ENCODE measurements at places on chromosomes 6 and 20. TPM values are rescaled to one million over a fixed set of nuclear protein-coding genes. Genes with fewer than 3 reads are reported as not detected.

TAGAP gene
- total RNA-seq = 140 TPM

TP53TG5 gene
- not detected for total RNA-seq

TTK gene
- total RNA-seq = 19.4 TPM

LTA gene
- total RNA-seq = 854 TPM

ARG1 gene
- total RNA-seq = not detected

LTB gene
- 206 TPM for total RNA-seq

TCP11 gene
- total RNA-seq = not detected

C20orf202 gene
- not detected for total RNA-seq

BCAS1 gene
- total RNA-seq = 0.15 TPM

SALL4 gene
- not detected for total RNA-seq

SLC22A2 gene
- not detected for total RNA-seq

HCRTR2 gene
- not detected for total RNA-seq

DNA sequence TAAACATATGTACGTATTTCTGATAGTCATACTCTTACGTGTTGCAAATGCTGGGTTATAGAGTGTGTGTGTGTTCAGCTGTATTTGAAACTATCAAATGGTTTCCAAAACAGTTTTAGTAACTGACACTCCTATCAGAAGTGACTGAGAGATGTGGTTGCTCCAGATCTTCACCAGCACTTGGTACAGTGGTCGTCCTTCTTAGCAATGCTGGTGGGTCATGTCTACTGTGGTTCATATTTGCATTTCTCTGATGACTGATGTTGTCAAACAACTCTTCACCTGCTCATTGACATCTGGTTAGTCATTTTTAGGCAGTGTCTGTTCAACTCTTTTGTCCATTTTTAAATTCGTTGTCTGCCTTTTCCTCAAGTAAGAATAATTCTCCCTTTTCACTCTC is 259.3 kb downstream of the KIF16B start:
- DNase-seq = no peak

- no peak for DNase-seq
These were observed 21.2 kb upstream of the BHLHE23 start for GRCh38 chr20:63027922-63028389.

DNA sequence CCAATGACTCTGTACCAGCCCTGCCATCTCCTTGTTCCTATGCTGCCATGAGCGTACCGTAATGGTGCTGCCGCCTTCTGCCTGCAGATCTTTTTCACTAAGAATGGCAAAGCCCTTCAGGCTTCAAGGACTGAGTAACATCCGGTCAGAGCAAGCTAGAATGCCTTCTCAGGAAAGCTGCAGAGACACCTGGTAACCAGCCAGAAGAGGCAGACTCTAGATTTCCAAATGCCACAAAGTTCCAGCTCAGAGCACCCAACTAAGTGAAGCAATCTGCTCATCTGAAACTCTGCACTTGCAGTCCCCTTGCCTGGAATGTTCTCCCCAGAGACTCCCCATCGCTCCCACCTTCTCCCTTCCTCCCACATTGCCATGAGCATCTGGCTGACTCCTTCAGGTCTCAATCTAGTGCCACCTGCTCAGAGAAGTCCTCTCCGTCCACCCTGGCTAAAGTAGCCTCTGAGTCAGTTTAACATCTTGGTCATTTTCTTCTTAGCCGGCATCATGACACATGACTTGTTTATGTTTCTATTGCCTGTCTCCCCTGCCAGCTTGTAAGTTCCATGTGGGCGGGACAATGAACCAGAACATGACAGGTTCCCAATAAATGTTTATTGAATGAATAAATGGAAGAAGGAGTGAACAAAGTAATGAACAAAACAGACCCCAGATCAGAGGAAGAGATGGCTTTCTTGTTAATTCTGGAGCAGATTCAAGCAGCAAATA is 6.9 kb upstream of the OCSTAMP start:
- DNase-seq = no peak

GRCh38 chr6:53139841-53140413 is 8.7 kb downstream of the GCM1 start:
- DNase-seq = no peak

- DNase-seq = no peak
These were observed 159.1 kb downstream of the PLCB1 start for GRCh38 chr20:8291200-8291599.

GRCh38 chr20:36850759-36851158 is 25.2 kb upstream of the TLDC2 start:
- DNase-seq = no peak

GRCh38 chr6:4780360-4780812 is 4.2 kb downstream of the CDYL start:
- DNase-seq = no peak

GRCh38 chr20:43583982-43584432 is 6.7 kb upstream of the IFT52 start:
- DNase-seq = no peak

DNA sequence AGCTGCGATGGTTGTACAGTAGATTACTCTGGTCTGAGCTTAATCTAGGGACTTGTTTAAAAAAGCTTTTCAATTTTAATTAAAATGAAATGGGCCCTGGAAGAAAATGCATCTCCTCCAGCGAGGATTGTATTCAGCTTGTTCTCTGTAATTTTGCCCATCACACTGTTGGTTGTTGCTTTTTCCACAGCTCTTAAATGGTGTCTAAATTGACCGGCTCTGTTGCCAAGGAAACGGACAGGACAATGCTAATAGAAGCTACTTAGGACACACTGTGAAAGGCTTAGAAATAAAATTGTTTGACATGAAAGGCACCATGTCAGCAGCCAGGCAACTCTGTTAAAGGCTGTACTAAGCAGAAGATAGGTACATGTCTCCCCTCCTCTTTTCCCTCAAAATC is 116.7 kb upstream of the NRSN1 start:
- DNase-seq = no peak

- DNase-seq = no peak
These were observed 40.4 kb downstream of the TFEB start for GRCh38 chr6:41694815-41695526.

DNA sequence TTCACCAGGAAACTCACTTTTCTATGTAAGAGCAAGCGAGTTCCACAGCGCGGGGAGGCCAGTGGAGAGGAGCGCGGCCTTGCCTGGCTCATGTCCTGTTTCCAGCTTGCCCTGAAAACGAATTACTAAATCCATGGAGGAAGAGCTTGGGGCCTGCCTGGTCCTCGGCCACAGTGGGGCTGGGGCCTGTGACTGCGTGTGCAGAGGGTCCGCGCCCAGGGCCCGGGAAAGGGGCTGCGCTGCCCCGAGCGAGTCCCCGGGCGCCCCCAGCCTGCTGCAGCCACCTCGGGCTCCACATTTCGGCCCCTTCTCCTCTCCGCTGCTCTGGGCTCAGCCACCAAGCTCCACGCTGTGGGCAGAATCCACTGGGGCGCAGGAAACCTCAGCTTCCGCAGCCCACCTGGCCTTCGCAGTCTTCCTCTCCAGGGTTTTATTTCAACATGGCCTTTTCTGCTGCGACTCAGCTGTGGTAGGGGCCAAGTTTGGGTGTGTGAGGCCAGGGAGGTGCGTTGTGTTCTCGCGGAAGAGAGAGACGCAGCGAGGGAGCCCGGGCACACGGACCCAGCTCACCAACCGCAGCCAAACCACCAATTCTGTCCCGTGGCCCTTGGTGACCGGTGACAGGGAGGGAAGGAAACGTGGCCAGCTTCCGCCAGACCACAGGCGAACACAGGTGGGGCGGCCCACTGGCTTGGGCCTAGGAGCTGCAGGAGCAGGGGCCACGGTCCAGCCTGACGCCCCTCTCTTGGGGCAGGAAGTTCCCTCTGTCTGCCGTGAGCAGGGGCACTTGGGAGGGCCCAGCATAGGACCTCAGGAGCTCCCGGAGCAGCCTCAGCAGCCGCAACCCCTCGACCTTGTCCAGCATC is 211.4 kb downstream of the ERMARD start:
- no peak for DNase-seq

DNA sequence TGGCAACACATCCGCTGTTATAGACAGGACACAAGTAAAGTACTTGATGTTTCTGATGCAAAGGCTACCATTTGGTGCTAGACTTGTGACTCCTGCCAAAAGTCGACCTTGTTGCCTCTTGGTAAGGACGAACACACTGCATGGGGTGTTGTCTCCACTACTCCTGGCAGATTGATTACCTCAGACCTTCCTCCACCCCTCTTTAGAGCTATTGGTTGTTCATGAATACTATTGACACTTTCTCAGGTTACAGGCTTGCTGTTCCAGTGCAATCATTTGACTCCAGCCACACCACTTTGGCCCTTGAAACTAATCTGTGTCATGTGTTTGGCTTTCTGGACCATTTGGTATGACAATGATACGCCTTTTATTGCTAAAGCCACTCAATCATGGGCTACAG is 62.3 kb downstream of the TRMT11 start:
- DNase-seq = no peak

DNA sequence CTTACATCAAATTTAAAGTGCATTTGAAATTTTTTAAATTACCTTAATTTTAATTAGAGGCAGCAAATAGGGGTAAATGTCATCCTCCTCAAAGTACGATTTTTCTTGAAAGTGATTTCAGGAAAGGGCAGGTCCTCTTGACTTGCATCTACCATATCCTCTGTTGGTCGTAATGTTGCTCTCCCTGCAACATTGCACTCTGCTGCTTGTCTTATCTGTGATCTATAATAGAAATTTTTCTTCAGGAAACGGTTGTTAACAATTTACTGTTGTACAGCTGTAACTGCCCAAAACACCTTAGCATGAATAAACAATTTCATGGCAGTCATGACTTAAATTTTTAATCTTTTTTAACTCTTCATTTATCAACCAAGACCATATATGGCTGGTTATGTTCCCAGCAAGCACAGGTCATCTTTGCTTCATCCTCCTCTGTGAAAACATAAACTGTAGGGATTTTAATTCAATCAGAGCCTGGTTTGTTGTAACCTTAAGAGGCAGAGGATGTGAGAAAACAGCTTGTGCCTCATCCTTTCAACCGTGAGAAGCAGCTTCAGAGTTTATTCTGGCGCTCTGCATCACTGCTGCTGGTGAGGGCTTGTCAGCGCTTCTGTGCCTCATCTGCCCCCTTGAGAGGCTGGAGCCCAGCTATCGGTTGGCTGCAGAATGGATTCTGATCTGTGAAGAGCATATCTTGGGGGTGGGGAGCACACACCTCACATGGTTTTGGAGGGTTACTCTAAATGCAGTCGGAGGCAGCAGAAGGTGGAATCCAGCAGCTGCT is 56.0 kb downstream of the CTNNBL1 start:
- DNase-seq = no peak

- no peak for DNase-seq
These were observed 90.4 kb downstream of the FNDC1 start for GRCh38 chr6:159259441-159260125.

- no peak for DNase-seq
These were observed 36.2 kb upstream of the DSP start for GRCh38 chr6:7505189-7505699.

DNA sequence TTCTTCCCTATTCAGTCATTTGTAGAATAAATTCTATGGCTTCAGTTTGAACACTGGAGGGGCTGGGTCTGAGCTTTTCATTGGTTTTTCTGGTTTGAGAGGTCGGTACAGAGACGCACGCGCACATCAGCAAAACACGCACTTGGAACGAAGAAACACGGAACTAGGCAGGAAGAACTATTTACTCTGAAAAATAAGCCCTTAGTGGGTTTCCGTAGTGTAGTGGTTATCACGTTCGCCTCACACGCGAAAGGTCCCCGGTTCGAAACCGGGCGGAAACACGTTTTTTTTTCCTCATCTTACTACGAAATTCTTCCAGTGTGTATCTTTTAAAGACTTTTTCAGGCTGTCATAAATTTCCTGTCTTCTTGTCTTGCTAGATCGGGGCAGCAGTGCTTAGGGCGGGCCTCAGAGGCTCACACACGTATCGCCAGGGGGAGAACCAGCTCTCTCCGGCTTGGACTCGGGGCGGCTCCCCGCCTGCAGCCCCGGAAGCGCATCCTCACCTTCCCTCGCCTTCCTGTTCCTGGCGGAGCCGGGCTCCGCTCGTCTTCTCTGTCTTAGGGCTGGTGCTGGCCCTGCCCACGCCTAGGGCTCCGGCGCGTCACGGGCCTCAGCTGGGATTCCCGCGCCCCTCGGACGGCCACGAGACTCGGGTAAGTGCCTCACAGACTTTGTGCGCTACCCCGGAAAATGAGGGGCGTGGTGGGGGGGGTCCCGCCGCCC is at the start of gene HMGN4:
HMGN4 (plus strand) TSS at position 521 of the 726 bp plus-strand sequence. CDS start 6,841 bp downstream, outside the sequence.
- peak; percentile 93 for DNase-seq

GRCh38 chr20:34916774-34917354 is 38.7 kb downstream of the GSS start:
- no peak for DNase-seq

DNA sequence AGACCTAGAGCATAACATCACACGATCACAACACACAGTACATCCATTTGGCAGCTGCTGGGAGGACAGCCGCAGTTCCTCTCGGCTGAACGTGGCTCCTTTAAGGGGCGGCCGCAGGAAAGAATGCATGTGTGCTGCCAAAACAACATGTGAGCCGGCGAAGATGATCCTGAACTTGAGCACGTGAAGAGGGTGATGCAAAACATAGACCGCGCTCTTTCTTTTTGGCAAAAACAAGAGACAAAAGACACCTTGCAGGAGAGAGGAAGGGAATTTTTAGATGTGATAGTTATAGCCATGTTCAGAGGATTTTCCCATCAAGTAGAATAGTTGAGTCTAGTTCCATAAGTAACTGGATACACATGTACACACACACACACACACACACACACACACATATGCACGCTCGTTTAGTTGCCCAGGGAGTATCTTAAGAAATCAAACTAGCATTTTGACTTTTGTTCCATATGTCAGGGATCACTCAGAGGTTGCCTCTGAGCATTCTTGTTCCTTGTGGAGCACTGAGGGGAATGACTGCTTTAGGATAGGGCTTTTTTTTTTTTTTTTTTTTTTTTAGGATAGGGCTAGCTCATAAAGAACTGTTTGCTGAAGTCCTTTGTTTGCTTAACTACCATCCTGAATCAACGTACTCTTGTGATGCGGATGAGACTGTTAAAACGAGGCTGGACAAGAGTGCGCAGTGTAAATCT is 21.7 kb upstream of the RANBP9 start:
- no peak for DNase-seq

- DNase-seq = no peak
These were observed 9.5 kb upstream of the PAQR8 start for GRCh38 chr6:52352239-52353018.

DNA sequence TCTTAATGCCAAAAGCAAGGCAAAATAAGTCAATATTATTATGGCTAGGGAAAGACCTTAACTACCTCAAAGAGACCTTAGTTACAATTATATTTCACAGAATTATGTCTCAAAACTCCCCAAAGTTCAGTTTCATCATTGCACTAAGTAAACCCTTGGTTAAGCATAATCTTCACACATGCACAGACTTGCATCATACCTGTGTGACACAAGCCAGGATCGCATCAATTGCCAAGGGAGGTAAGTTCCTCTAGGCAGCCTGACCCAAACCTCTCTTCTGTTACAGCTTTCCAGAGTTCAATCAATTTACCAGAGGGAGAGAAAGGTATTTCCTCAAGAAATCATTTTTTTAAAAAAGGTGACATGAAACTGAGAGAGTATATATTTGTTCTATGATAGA is 31.9 kb upstream of the PRSS35 start:
- no peak for DNase-seq

Data from CD8-positive, alpha-beta memory T cell (primary cell).